Glomerular endothelial cell (primary cell): ENCODE measurements at places on chromosomes 11 and 22. TPM values are rescaled to one million over a fixed set of nuclear protein-coding genes. Genes with fewer than 3 reads are reported as not detected.

The FBLN1 gene
- 6.6 and 7.4 TPM in 2 replicates for total RNA-seq

The SAA4 gene
- not detected in 2 replicates for total RNA-seq

The YPEL4 gene
- total RNA-seq, result 0.24 and 0.41 TPM in 2 replicates

The NAALADL1 gene
- 2.8 and 5.5 TPM in 2 replicates for total RNA-seq

The CRYBA4 gene
- total RNA-seq, result not detected in 2 replicates

The ADORA2A gene
- total RNA-seq, result 49.0 and 60.6 TPM in 2 replicates

The CTTN gene
- total RNA-seq, result 389 and 537 TPM in 2 replicates

The CD81 gene
- total RNA-seq, result 463 and 733 TPM in 2 replicates

The CENATAC gene
- 6.4 and 16.6 TPM in 2 replicates for total RNA-seq

The OVOL1 gene
- total RNA-seq, result not detected in 2 replicates

The IL18BP gene
- total RNA-seq, result 3.7 and 14.8 TPM in 2 replicates

The SLC43A1 gene
- total RNA-seq, result 10.5 and 15.9 TPM in 2 replicates

The BIRC3 gene
- total RNA-seq, result 5.6 and 7.3 TPM in 2 replicates

The SLC25A45 gene
- 2.0 and 3.5 TPM in 2 replicates for total RNA-seq

The MUC6 gene
- total RNA-seq, result not detected in 2 replicates

The TP53I11 gene
- 243 and 296 TPM in 2 replicates for total RNA-seq

The OR51B5 gene
- not detected in 2 replicates for total RNA-seq

The ADM2 gene
- 3.1 and 5.4 TPM in 2 replicates for total RNA-seq

The ABCG4 gene
- 0.29 and 1.2 TPM in 2 replicates for total RNA-seq

The EMID1 gene
- total RNA-seq, result 2.3 and 12.0 TPM in 2 replicates

The CENPM gene
- 10.2 and 10.4 TPM in 2 replicates for total RNA-seq

The NELL1 gene
- not detected in 2 replicates for total RNA-seq

The SCGB1A1 gene
- total RNA-seq, result not detected in 2 replicates

The C11orf58 gene
- 130 and 144 TPM in 2 replicates for total RNA-seq

The CD6 gene
- total RNA-seq, result 0.15 and 1.6 TPM in 2 replicates

The MS4A15 gene
- not detected in 2 replicates for total RNA-seq

The SORL1 gene
- total RNA-seq, result 1.9 and 3.4 TPM in 2 replicates

The KCNJ5 gene
- total RNA-seq, result 0.15 and 0.41 TPM in 2 replicates

The CTR9 gene
- total RNA-seq, result 23.3 and 24.0 TPM in 2 replicates

The OR52A1 gene
- total RNA-seq, result not detected in 2 replicates

The TRIM49 gene
- not detected in 2 replicates for total RNA-seq

The GGTLC2 gene
- not detected in 2 replicates for total RNA-seq

The SYCE3 gene
- 1.7 and 2.6 TPM in 2 replicates for total RNA-seq

The P2RY6 gene
- 1.1 TPM in 1 of 2 replicates, not detected in the other for total RNA-seq

The PLA2G6 gene
- total RNA-seq, result 4.7 and 7.6 TPM in 2 replicates

The P4HA3 gene
- total RNA-seq, result 14.4 and 20.2 TPM in 2 replicates

The RPS13 gene
- 955 and 1,483 TPM in 2 replicates for total RNA-seq

The LINC01488 gene
- total RNA-seq, result not detected in 2 replicates

The KLHL35 gene
- total RNA-seq, result 2.3 and 4.7 TPM in 2 replicates
